ENCODE measurements at places on chromosomes 2 and 18.
A peak's percentile ranks its signal among the peaks of the same experiment; 100 is the strongest.

DNA sequence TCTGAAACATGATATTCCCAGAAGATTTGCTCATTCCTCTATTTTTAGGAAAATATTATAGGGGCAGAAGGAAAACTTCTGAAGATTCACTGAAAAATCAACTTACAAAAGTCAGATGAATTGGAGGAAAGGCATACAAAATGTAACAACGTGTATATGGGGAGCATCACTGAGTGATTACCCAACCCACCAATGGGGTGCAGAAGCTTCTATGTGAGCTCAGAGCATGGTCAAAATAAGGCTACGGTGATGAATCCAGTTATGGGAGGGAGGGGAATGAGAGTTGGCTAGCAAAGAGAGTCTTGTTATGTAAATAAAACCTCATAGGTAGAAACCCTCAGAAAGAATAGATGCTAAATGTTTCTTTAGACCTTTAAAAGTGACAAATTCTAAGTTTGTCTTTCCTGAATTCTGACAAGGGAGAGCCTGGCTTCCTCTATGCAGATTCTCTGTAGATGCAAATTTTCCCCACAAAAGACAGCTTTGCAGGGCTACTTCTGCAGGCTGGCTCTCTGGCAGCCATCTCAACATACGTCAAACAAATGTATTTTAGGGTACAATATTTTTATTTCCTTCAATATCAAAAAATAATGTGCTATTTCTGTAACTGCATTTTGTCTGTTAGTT, 171.4 kb upstream of the NDUFV2 start:
- DNase-seq = peak; percentile 84

GRCh38 chr2:30105556-30105955, 41.3 kb upstream of the YPEL5 start:
- no peak for DNase-seq

DNA sequence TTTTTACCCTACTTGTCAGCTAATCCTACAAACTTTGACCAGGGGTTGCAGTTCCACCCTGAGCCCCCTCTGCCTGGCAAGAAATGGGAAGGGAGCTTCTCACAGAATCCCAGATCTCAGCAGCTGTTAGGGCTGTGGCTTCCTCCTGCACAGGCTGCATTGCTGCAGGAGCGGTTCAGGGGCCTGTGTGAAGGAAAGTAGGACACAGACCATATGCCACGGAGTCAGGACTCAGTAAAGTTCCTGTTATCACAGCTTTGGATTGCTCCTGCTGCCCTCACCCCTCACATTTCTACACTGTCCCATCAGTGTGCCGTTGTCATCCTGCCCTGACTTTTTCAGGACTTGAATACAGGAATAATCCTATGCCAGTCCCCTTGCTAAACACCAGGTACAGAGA, 62.8 kb upstream of the SP3 start:
- no peak for DNase-seq

GRCh38 chr2:165969227-165969626, 15.7 kb upstream of the TTC21B start:
- DNase-seq = no peak

GRCh38 chr2:28629910-28630309, 121.7 kb upstream of the PPP1CB start:
- DNase-seq = no peak

DNA sequence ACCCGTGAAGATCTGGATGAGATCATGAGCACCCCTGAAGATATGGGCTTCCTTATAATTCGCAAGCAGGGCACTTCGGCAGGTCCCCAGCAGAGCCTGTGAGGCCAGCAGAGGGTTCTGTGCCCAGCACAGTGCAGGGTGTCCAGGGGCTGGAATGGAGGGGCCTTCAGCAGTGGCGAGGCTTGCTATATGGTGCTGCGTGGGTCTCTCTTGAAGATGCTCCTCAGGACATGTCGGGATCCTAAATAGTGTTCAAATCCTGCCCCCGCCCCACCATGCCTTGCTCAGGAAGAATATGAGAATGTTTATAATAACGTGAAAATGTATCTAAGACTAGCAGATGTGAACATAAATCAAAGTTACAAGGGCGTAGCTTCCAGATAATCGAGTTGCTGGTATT, 60.3 kb upstream of the RBM44 start:
- no peak for DNase-seq

GRCh38 chr2:214830794-214831346, 21.4 kb upstream of the BARD1 start:
- DNase-seq = peak; percentile 25

GRCh38 chr2:17036361-17036760, 370.7 kb upstream of the CYRIA start:
- DNase-seq = no peak

DNA sequence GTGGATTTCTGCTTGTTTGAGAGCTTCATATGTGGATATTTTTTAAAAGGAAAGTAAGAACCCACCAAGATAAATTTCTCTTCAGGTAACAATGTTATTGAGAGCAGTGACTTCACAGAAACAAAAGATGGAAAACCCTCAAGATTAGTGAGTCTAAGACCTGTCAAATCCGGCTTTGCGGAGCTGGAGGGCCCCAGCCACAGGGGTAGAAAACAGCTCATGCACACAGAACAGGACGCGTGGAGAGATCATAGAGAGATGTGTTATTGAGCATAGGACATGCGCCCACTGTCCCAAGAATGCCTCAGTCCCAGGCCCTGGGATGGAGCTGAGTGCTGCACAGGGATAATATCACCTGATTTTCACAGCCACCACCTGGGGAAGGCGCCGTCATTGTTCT, 21.3 kb downstream of the EDAR start:
- DNase-seq = no peak

- DNase-seq = no peak
These were observed 23.6 kb downstream of the ZNF397 start for GRCh38 chr18:35264409-35264808.

GRCh38 chr2:198698230-198698629, 759.5 kb downstream of the SATB2 start:
- no peak for DNase-seq

- peak; percentile 24 for DNase-seq
These were observed 291.3 kb upstream of the TANK start for GRCh38 chr2:160868891-160869290.

DNA sequence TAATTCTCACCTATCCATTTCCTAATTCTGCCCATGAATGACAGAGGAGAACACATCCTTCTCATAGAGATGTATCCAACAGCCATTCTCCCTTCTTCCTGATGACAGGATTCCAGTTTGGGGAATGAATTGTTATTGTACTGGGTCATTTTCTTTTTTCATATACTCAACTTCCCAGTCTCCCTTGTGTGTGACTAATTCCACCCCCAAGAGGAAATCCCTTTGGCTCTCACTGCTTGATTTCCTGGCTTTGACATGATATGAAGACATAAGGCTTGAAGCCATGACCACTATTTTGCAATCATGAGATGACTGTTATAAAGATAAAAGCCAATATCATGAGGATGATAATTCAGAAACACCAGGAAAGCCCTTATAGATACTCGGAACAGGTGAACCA, 384.7 kb upstream of the ACVR2A start:
- DNase-seq = peak; percentile 55

DNA sequence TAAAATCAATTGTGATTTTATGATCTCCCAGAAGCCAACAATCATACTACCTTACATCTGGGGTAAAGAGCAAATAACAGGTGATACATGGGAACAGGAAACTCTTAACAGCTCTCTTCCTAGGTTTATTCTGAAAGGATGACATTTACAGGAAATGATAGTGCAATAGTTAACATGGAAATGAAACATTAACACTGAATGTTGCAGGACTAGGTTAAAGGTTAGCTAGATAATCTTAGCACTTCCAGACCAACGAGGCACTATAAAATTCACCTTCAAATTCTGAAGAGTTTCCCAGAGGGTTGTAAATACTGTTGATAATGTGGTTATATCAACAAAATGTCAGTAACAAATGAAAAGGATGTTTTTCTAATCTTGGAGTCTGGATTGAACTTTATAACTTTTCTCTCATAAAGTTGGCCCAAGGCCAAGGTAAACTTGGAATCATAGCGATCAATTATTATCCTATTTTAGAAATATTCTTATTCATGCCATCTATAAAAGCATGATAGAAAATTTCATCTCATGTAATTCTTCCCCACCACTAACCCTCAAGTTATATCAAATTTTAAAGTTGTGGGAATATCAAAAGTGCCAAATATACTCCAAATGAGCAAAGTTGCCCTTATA, 32.9 kb upstream of the GCG start:
- DNase-seq = no peak

GRCh38 chr2:181586569-181587081, 70.3 kb downstream of the CERKL start:
- no peak for DNase-seq

DNA sequence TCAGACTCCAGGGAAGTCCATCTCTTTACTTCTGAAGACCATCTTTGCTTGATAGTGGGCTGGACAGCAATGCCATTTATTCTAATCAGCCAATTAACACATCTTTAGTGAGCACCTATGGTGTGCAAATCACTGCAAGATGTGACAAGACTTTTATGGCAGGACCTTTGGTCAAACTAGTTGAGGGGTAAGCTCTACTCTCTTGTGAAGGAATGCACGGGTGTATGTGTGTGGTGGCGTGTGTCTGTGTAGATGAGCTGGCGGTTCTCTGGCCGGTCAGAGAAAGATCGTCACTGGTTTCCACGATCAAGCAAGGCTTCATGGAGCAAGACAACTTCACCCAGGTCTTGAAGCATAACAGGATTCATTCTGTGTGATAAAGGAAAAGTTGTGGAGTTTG, 281.1 kb upstream of the EPAS1 start:
- DNase-seq = no peak

DNA sequence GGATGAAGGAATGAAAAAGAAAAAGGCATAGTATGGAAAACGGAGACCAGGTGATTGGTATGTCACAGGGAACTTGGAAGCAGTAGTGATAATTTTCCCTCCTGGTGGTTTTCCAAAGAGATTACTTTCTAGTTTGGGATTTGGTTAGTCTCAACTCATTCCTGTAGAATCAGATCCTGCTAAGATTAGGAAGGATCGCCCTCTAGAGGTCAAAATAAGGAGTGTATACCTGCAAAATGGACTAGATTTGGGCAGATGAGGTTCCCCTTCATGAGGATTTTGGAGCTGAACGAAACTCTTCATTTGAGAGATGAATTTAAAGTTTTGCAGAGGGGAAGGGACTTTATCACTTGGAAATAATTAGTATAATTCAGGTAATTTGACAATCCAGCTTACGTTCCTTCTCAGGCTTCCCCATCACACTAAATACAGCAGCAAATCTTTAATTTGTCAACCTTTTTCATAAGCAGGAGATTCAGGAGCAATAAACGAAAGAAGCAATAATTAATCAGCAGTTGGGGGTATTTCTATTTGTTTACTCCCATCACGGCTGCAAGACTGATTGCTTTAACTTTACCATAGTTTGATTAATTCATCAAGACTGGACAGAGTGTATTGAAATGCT, 65.2 kb downstream of the CCDC195 start:
- DNase-seq = peak; percentile 43

DNA sequence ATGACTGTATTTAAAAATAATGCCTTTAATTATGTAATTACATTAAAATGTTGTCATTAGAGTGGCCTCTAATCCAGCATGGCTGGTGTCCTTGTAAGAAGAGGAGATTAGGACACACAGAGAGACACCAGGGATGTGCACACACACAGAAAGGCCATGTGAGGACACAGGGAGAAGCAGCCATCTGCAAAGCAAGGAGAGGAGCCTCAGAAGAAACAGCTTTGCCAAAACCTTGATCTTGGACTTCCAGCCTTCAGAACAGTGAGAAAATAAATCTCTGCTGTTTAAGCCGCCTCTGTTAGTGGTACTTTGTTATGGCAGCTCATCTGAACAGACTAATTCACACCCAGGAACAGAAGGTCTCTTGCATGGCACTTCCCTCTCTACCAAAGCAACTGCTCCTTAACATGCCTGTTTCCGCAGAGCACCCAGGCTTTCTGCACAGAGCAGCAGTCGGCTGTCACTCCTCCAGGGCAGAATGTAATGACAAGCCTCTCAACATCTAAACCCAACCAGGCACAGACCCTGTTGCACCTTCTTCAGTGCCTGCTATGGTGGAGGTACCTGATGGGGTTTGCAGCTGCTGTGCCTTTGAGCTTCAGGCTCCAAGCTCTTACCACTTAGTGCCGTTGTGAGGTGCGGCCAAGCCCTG, 377.7 kb downstream of the TDRD15 start:
- no peak for DNase-seq

DNA sequence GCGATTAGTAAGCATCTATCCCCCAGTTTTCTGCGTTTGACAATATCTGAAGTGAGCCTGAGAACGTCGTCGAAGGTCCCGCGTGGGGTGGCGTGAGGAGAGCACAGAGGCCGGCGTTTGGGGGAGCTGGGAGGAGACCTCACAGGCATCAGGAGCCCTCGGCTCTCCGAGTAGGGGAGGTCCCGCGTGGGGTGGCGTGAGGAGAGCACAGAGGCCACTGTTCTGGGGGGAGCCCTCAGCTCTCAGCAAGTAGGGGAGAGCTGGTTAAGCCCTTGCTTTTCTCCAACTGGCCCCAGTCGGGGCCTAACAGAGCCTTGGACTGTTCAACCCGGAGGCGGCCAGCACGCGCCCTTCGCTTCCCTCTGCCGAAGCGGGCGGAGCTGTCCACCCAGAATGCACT, 134.3 kb downstream of the NFATC1 start:
- DNase-seq = no peak

DNA sequence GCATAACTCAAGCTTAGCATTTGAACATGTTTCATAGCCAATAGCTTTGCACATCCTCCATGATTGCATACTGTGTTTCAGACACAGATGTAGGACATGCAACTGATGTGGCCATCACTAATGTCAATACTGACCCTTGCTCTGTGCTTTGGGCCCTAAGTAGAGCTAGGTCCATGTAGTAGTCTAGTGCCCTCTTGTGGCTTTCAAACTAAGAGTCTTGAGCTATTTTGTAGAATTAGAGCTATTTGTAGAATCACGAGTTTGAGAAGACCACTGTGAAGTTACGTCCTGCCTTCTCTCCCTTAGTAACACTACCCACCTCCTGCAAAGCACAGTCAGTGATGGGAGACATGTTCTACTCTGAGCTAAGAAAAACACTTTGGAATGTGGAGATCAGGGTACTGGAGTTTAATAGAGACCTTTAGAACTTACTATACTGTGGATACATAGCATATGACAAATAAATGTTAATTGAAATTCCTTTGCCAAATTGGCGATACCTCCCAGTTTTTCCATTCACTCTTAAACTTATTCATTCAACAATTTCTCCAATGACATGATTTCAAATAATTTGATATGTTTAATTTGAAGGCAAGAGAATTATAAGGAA, 306.5 kb upstream of the TNP1 start:
- peak; percentile 54 for DNase-seq

DNA sequence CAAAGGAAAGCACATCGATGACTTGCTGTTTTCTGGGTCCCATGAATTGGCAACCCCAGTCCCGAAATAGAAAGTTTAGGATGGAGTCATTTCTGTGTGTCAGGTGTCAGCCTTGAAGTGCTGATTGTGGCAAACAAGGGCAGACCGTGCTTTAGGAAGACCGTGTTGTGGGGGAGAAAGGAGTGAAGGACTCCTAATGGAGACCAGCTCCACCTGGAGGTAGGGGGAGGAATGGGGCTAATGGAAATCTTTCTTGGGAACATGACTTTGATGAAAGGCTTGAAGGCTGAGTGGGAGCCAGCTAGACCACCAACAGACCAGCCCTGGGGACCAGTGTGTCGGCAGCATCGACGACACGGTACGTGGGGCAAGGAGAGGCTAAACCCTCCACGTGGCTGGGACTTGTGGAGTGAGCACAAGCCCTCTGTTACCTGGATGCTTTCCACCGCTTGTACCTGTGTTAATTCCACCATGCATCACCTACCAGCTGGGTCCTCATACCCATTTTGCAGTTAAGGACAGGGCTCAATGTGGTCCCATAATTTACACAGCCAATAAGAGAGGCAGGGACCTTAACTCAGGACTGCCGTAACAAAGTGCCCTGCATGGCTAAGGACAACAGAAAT, 104.2 kb downstream of the SH3BP4 start:
- no peak for DNase-seq

- no peak for DNase-seq
These were observed 185.5 kb upstream of the DOK6 start for GRCh38 chr18:69215161-69215560.
